Large intestine (tissue), 12 donors: ENCODE measurements at places on chromosomes 2 and 18. TPM values are rescaled to one million over a fixed set of nuclear protein-coding genes. Genes with fewer than 3 reads are reported as not detected.

DNA sequence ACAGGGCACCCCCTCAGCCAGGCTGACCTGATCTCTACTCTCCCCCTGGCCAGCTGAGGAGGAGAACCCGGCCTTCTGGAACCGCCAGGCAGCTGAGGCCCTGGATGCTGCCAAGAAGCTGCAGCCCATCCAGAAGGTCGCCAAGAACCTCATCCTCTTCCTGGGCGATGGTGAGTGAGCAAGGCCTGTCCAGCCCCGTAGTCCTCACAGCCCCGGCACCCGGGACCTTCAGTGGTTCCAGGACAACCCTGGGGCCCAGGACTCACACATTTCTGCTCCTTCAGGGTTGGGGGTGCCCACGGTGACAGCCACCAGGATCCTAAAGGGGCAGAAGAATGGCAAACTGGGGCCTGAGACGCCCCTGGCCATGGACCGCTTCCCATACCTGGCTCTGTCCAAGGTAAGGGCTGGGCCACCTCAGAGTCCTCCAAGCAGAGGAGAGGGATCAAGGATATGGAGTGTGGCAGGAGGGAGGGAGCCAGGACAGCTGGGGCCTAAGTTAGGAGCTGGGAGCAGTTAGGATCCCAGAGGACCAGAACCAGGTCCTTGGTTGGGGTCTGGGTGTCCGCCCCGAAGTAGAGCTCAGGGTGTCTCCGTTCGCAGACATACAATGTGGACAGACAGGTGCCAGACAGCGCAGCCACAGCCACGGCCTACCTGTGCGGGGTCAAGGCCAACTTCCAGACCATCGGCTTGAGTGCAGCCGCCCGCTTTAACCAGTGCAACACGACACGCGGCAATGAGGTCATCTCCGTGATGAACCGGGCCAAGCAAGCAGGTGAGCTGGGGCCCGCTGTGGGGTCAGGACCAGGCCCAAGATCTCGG lies 555 bp downstream of the ALPI start:
- no peak for DNase-seq

GRCh38 chr2:107263628-107264027 lies 377.7 kb upstream of the ST6GAL2 start:
- no peak for DNase-seq

NCKAP1 gene
- polyA plus RNA-seq, result 127 TPM

GRCh38 chr2:174566871-174567270 lies 30.7 kb downstream of the WIPF1 start:
- DNase-seq, result no peak

GRCh38 chr2:218368621-218369153 lies 12.0 kb downstream of the CATIP start:
- no peak for DNase-seq

GRCh38 chr2:69192176-69192945 lies 179.4 kb downstream of the ANTXR1 start:
- no peak for DNase-seq

ST8SIA5 gene
- polyA plus RNA-seq, result 1.3 TPM

ADCYAP1 gene
- 4.4 TPM for polyA plus RNA-seq

UCN gene
- polyA plus RNA-seq, result 3.4 TPM

GRCh38 chr2:111106706-111107105 lies 14.0 kb upstream of the BCL2L11 start:
- DNase-seq, result no peak

DNA sequence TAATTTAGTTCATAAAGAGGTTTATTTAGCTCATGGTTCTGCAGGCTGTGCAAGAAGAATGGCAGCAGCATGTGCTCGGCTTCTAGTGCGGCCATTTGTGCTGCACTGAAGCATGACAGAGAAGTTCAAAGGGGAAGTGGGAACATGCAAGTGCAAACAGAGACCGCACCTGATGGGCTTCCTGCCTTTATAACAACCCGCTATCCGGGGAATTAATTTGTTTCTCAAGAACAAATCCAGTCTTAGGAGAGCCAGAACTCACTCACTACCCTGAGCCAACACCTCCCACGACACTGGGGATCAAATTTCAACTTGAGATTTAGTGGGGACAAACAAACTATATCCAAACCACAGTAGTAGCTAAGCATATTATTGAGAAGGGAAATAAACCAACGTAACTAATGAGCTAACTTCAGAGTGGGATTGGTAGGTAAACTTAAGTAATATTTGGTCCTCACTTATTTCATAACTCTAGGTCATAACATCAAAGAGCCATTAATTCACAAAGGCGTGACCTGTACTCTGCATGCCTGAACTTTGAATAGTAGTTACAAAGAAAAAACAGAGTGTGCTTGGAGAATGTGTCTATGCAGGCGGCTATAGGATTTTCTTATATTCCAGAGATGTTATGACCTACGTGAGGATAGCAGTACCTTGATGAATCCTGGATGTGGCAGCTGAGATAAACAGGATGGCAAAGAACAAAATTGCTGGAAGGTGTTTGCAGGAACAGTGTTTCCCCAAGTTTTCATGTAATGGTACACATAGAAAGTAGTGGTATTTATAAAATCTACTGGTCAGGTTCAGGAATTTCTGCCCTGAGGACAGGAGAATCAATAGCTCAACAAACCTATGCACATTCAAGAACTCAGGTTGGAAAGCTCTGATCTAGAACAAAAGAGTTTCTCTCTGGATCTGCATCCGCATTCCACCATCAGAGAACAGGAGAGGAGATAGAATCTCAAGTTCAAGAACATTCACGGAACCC lies 845.9 kb upstream of the ID2 start:
- DNase-seq, result no peak

DNA sequence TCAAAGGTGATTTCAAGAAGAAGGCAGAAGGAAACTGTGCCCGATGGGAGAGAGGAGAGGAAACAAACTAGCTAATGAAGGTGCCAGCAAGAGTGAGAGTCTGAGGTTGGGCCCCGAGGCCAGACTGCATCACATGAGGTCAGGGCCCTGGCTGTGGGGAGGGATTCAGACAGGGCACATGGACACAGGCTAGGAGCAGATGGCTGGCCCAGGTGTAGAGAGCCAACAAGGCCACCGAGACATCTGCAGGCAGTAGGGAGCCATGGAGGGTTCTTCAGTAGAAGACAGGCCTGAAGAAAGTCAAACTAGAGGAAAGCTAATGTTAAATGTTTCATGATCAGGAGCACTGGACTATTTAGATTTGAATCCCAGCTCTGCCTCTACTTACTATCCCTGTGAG lies 755.0 kb upstream of the RAB6C start:
- no peak for DNase-seq

GRCh38 chr2:9163306-9164111 lies 43.1 kb upstream of the ASAP2 start:
- no peak for DNase-seq

DNA sequence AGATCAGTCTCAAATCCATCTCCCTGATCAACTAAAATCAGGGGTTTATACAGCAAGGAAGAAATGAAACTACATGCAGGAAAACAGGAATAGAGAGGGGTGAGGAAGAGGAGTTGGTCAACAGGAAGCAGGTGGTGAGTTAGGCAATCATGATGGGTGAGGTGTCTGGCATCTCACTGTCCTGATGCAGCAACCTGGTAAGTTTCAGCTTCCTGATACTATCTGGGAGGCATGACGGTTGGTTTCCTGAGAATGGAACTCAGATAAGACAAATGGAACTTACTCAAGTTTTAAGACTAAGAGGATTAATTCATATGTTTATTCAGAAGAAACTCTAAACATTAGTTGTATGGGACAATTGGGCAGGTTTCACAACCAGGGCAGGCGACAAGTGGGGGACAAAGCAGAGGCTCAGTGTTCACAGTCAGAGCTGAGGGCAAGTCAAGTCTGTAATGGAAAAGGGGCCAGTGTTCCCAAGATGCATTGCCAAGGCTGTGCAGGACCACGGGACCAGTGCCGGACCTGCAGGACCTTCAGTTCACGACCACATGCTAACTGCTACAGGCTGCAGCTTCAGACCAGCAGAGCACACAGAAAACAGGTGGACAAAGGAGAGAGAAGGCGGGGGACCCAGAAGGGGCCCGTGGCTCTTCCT lies 17.7 kb upstream of the GALM start:
- no peak for DNase-seq

GRCh38 chr2:155310589-155310988 lies 612.1 kb downstream of the KCNJ3 start:
- no peak for DNase-seq
